ENCODE measurements at places on chromosomes 2 and 18. TPM values are rescaled to one million over a fixed set of nuclear protein-coding genes. Genes with fewer than 3 reads are reported as not detected.

DNA sequence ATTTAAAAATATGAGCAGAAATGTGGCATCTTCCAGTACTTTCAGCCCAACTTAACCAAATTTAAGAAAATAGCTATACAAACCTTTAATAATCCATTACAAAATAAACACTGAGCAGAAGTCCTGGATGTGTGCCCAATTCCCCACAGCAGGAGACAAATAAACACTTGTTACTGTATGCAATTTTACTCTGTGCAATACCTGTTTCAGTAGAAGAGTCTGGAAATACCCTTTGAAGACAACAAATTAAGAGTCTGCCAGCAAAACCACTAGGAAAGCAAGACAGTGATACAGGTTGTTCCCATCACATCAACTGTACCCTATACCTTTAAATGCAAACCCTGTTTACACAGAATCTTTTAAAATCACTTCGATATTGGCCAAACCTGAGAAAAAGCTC lies 41.4 kb upstream of the RNU4ATAC start:
- peak; percentile 9 for DNase-seq

Gene GPD2
- 5.2 TPM for polyA plus RNA-seq

Gene BMP10
- polyA plus RNA-seq: not detected

Gene MROH2A
- polyA plus RNA-seq: not detected

Gene SIX3
- polyA plus RNA-seq: not detected

DNA sequence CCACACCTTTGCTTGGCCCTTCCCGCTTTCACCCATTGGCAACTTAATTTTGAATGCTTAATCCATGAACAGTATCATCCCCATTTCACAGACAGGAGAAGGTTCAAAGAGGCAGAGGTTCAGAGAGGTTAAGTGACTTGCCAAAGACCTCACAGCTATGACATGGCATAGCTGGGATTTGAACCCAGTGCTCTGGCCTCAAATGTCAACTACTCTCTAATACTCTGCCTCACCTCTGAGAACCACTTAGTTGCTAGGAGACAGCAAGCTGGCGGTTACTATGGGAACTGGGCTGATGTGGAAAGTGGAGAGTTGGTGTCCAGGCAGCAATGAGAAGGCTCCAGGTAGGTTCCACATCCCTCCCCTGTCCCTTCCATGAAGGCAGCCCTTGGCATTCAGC lies 15.8 kb upstream of the PRSS56 start:
- no peak for DNase-seq

Gene POTEI
- polyA plus RNA-seq: 0.10 TPM

- DNase-seq: no peak
Observed at GRCh38 chr2:102190430-102191107, 3.7 kb downstream of the IL1RL2 start.

- no peak for DNase-seq
Observed at GRCh38 chr2:133705287-133705686, 137.0 kb upstream of the NCKAP5 start.

DNA sequence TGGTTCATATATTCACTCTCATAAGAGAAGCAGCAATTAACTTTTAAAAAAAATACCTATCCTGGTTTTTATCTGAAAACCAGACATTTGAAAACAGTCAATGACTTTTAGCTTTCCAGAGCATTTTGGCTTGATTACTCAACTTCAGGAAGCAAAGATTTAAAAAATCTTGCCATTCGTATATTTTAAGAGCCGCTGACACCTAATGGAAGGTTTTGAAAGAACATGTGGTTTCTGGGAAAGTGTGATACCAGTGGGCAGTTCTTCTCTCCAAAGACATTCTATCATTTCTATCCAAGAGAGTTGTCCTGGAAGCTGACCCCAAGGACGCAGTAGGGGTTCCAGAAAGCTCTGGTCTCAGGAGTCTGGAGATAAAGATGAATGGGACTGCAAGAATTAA lies 234.7 kb downstream of the TTC32 start:
- no peak for DNase-seq

- DNase-seq: peak; percentile 38
Observed at GRCh38 chr18:10979411-10979810, 170.0 kb downstream of the PIEZO2 start.

GRCh38 chr18:75679331-75679730 lies 251.8 kb upstream of the SMIM21 start:
- no peak for DNase-seq

DNA sequence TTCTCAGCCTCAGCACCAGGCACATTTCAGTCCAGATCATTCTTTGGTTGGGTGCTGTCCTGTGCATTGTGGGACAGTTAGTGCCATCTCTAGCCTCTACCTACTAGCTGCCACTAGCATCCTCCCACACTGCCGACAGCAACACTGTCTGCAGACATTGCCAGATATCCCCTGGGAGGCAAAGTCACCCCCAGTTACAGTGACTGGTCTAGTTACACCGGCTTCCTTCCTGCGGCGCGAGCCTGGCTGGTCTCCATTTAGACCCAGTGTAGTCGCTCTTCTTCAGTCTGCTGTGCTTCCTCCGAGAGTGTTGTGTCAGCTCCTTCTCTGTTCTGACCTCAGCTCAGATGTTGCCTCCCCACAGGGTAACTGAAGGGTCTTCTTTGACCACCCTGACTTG lies 283.1 kb downstream of the PHLPP1 start:
- no peak for DNase-seq

- DNase-seq: no peak
Observed at GRCh38 chr2:224162122-224162521, 123.0 kb upstream of the SERPINE2 start.

- no peak for DNase-seq
Observed at GRCh38 chr2:16028644-16029043, 88.3 kb downstream of the MYCN start.

GRCh38 chr2:197281421-197281820 lies 29.2 kb downstream of the ANKRD44 start:
- DNase-seq: no peak

- DNase-seq: no peak
Observed at GRCh38 chr2:238397356-238397755, 29.4 kb upstream of the ASB1 start.

Gene IL1RL1
- 32.2 TPM for polyA plus RNA-seq

Gene CXCR2
- not detected for polyA plus RNA-seq

DNA sequence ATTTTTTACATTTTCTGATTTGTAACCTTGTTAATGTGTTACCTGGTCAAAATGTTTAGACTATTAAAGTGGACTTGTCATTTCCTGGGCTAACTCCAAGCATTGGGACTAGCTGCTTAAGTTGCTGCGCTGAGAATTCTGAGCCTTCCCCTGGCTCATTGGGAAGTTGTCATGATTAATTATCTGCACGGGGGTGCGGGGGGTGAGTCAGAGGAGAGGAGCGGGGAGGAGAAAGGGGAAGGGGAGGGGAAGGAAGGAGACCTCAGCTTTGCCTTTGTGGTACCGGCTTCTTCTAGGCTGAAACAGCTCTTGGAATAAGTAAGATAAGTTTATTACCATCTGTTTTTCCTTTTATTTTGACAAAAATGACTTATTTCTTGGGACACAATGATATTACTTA lies 52.9 kb upstream of the APCDD1 start:
- DNase-seq: no peak

DNA sequence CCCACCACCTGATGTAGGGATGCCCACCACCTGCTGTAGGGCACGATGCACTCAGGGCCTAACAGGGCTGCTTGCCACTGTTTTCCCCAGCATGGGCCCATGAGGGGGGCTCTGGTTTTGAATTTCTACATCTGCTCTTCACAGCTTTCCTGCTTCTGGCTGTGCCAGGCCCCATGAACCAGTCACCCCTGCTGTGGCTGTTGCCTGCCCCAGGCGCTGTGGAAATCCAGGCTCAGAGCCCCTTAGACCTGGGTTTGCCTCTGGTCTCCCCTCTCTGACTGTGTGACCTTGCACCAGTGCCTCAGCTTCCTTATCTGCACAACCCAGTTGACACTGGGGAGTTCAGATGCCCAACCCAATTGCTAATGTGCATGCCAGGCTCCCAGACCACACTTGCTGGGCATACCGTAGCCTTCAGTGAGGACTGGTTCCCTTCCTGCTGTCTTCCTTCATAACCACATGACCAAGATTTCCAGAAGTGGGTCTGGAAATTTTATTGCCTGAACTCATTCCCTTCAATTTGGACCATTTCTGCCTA lies 6.0 kb upstream of the MLPH start:
- no peak for DNase-seq

GRCh38 chr2:46184794-46185583 lies 112.2 kb upstream of the EPAS1 start:
- DNase-seq: no peak

DNA sequence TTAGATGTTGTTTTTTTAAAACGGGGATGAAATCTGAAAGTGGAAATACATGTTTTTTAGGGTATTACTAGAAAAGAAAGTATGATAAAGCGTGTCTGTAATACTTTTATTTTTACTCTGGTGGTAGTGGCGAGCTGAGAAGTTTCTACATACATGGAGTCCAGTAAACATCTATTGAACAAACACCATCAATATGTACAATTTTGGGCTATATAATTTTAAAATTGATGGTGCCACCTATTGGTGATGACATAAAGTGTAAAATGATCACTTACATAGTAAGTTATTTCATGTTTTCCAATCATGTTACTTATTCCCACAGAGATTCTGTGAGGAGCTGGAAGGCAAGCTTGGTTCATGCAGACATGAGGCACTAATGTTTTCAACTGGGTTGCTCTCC lies 31.5 kb upstream of the NFE2L2 start:
- DNase-seq: peak; percentile 67

DNA sequence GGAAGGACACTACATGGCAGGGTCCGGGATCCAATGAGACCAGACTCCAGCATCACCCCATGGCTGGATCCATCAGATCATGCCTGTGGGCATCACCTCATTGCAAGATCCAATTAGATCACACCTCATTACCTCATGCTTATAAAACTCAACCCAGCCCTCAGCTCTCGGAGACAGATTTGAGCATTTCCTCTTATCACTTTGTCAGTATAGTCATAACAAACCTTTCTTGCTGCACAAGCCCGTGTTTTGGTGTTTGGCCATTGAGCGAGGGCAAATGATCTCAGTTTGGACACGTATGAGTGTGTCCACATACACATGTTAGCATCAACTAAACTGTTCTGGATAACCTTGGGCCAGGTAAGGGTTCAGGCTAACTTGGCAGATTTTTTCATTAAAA lies 58.8 kb downstream of the CCDC195 start:
- DNase-seq: no peak

GRCh38 chr18:55900380-55900779 lies 312.4 kb upstream of the TCF4 start:
- DNase-seq: peak; percentile 15

Gene UCN
- polyA plus RNA-seq: 1.2 TPM

GRCh38 chr2:140596447-140596846 lies 1534.4 kb downstream of the LRP1B start:
- DNase-seq: no peak

All from endothelial cell of umbilical vein (primary cell).